ENCODE measurements at places on chromosomes 3 and 15.

DNA sequence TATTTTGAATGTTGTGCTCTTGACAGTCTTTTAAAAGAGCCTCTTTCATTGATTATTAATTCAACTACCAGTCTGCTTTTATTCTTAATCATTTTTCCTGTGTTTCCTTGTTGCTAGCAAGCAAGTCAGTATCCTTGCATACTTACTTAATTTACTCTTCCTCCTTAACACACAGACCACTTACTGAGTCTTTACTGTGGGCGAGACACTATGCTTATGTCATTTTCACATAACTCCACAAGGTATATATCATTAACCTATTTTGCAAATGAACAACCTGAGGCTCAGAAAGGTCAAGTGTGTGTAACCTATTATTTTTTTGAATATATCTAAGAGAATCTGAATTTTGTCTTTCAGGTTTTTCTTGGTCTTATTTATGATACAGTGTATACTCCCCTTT lies 130.9 kb downstream of the WDR76 start:
- DNase-seq = no peak

DNA sequence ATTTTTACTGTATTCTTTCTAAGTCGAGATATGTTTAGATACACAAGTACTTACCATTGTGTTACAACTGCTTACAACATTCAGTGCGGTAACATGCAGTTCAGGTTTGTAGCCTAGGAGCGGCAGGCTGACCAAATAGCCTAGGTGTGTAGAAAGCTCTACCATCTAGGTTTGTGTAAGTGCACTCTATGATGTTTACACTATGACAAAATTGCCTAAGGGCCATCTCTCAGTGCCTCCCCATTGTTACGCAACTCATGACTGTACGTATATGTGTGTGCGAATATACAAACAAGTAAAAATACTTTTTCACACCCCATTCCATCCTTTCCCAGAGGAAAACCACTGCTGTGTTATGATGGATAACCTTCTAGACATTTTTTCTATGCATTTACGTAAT lies 44.3 kb downstream of the PXYLP1 start:
- no peak for DNase-seq

- no peak for DNase-seq
Observed at GRCh38 chr3:128222796-128223385, 69.6 kb downstream of the EEFSEC start.

DNA sequence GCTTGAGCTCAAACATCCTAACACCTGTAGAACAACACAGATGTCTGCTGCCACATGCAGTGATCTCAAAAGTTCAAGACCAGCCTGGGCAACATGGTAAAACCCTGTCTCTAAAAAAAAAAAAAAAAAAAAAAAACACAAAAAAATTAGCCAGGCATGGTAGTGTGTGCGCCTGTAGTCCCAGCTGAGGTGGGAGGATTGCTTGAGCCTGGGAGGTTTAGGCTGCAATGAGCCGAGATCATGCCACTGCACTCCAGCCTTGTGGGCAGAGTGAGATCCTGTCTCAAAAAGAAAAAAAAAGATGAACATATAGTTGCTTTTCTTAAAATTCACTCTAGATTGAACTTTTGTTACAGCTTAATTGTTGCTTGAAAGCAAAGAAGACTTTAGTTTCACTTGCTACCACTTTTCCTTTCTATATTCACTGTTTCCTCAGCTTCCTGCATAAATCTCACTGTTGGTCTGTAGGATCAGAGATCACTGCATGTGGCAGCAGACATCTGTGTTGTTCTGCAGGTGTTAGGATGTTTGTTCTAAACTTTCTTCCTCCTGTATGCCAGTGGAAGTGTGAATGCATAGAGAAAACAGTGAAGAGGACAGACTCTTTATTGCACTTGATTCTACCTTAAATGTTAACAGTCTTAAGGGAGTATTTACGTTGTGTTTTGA lies 12.6 kb downstream of the RAB11A start:
- no peak for DNase-seq

- no peak for DNase-seq
Observed at GRCh38 chr15:83014205-83014653, 2.8 kb upstream of the C15orf40 start.

DNA sequence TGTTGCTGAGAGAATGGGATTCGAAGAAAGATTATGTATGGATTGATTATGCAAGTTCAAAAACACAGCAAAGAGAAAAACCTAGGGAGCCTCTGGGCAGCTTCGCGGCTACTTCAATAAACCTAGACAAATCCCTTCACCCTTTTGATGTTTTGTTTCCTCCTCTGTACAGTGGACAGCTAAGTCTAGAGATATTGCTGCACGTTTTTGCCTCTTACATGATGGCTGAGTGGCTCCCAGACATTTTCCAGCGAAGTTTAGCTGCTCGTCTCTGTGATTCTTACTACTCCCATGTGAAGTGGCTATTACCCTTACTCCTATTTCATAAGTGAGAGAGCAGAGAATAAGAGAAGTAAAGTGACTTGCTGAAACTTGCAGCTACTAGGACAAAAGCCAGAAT lies 695.0 kb upstream of the GRM7 start:
- DNase-seq = no peak

DNA sequence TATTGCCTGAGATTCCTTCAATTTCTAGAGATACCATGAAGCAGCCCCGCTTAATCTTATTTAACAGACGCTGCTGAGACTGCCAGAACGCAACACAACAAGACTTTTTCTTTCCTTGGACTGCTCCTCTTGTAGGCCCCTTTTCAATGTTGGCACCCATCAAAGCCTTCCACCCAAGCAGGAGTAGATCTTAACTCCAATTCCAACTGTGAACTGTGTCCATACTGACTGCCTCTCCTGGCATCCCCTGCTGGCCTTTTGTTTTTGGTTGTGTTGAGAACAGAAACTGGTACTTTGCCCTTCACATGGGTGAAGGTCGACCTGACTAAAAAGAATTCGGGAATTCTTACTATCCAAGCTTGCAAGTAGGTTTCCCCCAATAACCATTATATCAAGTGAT lies 50.2 kb downstream of the TRIM71 start:
- DNase-seq = no peak

GRCh38 chr3:145124900-145125678 lies 1035.9 kb downstream of the PLOD2 start:
- DNase-seq = no peak

- DNase-seq = no peak
Observed at GRCh38 chr3:14297784-14298236, 104.6 kb upstream of the SLC6A6 start.

DNA sequence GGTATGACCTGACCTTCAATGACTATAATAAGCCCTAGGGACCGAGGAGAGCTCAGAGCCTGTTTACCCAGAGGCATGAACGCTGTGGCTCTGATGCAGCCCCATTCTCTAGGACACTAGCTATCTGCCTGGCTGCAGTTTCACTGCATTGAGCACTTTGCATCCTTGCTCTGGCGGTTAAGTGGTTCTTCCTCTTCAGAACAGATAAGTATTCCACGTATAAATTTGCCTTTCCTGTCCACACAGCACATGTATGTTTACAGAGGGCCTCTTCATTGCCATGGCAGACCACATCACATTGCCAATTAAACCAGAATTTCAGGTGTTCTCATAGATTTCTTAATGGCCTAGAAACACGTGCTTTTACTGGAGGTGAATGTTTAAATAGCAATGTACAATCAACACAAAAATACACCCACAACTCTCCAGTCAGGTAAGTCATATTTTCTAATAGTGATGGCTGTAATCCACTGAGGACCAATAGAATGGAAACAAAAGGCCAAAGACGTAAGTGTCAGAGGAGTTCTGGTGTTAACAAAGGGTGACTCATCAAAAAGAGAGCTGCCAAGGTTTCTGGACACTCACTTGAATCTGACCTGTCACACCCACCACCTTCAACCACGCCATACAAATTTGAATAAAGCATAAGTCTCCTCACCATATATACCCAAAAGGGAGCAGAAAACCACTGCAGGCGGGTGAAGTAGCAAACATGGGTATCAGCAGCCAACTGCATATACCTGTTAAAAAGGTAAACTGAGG lies 553.4 kb downstream of the OCA2 start:
- no peak for DNase-seq

DNA sequence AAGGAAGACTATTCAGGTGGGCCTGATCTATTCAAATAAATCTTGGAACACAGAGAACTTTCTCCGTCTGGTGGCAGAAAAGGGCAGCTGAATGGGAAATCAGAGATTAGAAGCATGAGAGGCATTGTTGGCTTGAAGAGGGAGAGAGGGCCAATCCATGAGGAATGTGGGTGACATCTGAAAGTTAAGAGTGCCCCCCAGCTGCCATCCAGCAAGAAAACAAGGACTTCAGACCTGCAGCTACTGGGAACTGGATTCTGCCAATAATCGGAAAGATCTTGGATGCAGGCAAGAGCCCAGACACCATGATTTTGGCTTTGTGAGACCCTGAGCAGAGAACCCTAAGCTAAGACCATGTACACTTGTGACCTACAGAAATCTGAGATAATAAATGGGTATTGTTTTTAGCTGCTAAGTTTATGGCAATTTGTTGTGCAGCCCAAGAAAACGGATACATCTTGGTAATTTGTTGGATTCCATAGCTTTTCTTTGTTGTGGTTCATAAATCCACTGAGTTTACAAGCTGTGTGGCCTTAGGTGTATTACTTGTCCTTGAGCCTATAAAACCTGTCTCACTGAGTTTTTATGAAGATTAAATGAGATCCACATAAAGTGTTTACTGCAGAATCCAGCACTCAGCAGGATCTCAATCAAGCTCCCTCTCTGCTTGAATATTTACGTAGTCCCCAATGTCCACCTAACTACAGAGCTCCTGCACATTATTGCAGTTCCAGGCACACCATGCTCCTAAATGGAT lies 82.1 kb upstream of the PRTG start:
- DNase-seq = no peak

DNA sequence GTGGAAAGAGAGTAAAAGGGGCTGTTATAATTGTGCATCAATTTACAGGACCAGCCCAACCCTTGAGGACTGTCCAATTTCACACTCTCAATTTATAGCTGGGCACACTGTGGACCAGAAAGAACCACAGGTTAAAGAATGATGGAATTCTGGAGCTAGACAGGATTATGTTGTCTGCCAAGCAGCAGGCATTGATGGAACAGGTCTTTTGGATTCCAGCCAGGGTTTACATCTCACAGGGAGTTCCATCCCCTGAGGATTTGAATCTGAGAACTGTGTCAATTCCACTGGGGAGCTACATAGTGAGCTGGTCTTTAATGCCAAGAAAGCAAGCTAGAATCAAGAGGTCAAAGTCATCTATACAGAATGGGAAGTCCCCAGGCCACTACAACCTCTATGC lies 389.5 kb upstream of the WNT5A start:
- DNase-seq = no peak

GRCh38 chr3:174821477-174821876 lies 37.7 kb upstream of the NAALADL2 start:
- DNase-seq = no peak

- no peak for DNase-seq
Observed at GRCh38 chr15:31338879-31339557, 12.4 kb downstream of the KLF13 start.

DNA sequence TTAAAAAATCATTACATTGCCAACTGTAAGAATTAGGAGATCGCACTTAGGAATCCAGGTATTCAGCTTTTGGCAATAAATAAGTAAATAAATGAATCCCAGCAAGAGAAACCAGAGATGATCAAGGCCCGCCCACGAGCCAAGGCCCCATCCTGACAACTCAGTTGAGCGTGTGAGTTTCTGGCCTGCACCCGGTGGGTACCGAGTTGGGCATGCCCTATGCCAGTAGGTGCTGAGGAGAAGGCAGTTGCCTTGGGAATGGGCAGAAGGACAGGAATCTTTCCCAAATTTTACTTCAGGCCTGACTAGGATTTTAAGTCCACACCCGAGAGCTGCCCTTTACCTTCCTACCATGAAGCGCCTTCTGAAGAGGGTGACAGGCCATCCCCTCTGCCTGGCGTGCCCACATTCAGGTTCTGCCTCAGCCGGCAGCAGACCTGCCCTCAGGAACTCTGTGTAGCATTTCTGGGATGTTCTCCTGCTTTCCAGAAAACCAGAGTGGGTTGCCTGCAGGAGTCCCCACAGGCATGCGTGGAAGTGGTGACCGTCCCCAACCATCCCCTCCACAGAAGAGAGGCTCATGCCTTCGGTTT lies 99.3 kb upstream of the ALDH1A3 start:
- DNase-seq = no peak

GRCh38 chr3:16249336-16249735 lies 15.4 kb downstream of the DPH3 start:
- no peak for DNase-seq

GRCh38 chr3:86618706-86619105 lies 372.2 kb downstream of the VGLL3 start:
- DNase-seq = no peak

DNA sequence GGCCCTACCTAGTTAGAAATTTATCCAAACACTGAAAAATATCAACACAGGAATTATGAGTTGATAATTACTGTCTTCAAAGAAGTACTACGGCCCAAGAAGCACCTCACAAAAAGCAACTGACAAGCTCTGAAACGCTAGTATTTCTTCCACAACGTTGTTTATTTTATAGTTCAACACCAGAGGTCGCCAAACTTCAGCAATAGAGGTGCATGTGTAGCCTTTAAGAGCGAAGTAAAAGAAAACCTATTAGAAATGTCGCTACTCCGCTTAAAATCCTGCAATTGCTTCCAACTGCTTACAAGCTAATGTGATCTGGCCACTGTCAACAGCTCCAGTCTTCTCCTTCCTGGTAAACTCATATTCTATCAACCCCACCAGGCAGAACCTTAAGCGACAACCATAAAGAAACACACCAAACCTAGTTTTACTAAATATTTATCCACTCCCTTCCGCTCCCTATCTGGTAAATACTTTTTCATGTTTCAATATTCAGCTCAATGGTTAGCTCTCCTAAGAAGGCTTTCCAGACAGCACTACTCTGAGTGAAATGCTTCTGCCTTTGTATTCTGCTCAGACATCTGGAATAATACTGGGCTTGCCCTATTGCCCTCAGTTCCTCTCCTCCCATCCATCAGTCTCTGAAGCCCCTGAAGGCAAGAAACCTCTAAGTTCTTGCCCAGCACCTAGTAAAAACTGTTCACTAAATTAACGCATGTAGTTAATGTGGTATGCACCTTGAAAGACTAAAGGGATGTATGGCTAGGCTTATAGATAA lies 110.2 kb downstream of the NR1I2 start:
- DNase-seq = no peak

DNA sequence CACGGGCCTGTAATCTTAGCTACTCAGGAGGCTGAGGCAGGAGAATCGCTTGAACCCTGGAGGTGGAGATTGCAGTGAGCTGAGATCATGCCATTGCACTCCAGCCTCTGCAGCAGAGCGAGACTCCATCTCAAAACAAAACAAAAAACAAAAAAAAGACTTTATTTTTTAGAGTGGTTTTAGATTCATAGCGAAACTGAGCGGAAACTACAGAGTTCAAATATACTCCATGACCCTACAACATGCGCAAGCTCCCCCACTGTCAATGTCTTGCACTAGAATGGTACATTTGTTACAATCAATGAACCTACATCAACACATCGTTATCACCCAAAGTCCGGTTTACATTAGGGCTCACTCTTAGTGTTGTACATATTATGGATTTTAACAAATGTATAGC lies 2.2 kb upstream of the CRTAP start:
- no peak for DNase-seq

- DNase-seq = no peak
Observed at GRCh38 chr3:118144919-118145318, 889.7 kb downstream of the IGSF11 start.

GRCh38 chr3:53287131-53287629 lies 31.4 kb upstream of the TKT start:
- no peak for DNase-seq

Data from stimulated activated CD8-positive, alpha-beta memory T cell treated with anti-CD3 and anti-CD28 coated beads, Interleukin-4, amount 100 ng/mL, for 1 hour (primary cell).